AG20443 (cell line): ENCODE measurements at places on chromosomes 11 and 22.
A peak's percentile ranks its signal among the peaks of the same experiment; 100 is the strongest.

DNA sequence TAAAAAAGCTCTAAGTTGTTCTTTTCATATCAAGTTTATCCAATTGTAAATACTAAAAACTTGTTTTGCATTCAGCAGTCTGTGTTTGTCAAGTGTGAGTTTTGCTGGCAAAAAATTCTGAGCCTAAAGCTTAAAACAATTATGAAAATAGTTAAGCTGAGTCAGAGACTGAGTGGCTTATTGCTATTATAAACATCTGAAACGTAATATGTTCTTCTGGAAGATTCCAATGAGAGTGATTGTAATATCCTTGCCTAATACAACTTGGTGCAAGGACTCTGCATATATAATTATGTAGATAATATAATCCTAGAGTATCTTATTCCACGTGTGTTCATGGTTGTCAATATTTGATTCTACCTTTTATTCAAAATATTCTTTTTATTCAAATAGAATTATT lies 14.1 kb upstream of the NUP50 start:
- peak; percentile 21 for DNase-seq

GRCh38 chr11:67311051-67311555 lies 7.8 kb downstream of the SSH3 start:
- DNase-seq, result no peak

- no peak for DNase-seq
These were observed 87.7 kb downstream of the TECTA start for GRCh38 chr11:121188776-121189175.

DNA sequence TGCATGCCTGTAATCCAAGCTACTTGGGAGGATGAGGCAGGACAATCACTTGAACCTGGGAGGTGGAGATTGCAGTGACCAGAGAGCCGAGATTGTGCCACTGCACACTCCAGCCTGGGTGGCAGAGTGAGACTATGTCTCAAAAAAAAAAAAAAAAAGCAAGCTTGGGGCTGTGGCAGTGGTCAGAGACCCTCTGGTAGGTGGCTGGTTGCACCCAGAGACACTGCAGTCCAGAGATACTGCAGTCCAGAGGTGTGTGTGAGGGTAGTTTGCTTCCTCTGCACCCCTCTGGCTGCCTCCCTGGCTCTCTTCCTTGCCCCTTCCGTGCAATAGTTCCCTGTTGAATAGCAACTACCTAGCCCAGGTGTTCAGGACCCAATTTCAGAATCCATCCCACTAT lies 1.7 kb upstream of the CCDC134 start:
- DNase-seq, result no peak

GRCh38 chr22:49235463-49236300 lies 592.0 kb downstream of the BRD1 start:
- no peak for DNase-seq

DNA sequence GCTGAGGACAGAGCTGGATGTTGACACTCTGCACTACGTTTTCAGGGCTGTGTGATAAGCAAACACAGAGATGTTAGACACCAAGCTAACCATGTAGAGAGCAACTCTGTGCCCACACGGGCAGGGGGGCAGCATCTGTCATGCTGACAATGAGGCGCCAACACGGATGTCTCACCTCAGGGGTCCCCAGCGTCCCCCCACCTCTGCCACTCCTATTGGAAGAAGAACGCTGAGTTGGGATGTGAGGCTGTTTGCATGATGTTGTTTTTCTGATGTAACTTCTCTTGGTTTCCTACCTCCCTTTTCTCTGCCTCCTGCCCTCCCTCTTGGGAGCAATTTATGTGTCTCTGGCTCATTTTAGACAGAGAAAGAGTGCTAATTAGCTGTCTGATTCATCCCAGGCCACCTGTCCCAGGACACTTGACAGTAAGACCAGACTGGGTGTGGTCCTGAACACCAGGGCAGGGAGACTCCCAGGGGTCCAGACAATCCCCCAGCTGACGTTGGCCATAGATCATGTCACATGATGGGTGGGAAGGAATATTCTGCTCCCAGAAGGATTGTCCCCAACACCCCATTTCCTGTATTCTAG lies 89.2 kb upstream of the NCAM1 start:
- DNase-seq, result no peak

DNA sequence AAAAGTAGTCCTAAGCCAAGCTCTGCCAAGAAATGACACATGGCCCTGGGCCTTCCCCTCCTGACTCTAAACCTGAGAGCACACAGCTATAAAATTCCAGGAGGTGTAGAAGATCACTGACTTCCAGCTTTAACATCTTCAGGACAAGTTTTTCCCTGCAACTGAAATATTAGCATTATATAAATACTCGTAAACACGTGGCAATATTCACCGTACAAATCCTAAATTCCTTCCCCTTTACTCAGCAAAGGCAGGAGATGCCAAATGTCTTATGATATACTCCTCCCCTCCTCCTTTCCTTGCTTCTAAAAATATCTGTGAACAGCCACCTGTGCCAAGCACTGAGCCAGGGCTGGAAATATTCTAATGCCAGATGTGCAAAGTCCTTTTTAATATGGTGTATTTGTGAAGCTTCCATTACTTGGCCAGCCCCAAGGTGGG lies 194.0 kb downstream of the LARGE1 start:
- DNase-seq, result peak; percentile 61

DNA sequence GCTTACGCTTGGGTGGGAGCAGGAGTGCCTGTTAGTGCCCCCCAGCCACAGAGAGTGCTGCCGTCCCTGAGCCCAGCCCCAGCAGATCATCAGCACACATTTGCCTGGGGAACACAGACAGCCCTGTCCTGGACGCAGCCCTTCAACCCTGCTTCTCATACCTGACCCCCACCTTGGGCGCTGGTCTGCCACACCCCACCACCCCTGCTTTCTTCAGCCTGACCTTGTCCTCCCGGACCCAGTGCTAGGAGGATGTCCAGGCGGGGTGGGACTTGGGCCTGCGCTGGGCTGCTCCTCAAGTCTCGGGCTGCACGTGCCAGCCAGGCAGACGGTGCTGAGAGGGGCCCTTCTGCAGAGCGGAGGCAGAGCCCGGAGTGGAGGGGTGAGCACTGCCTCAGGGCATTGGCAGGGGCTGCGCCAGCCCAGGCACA lies 119.2 kb downstream of the KCNQ1OT1 start:
- no peak for DNase-seq

DNA sequence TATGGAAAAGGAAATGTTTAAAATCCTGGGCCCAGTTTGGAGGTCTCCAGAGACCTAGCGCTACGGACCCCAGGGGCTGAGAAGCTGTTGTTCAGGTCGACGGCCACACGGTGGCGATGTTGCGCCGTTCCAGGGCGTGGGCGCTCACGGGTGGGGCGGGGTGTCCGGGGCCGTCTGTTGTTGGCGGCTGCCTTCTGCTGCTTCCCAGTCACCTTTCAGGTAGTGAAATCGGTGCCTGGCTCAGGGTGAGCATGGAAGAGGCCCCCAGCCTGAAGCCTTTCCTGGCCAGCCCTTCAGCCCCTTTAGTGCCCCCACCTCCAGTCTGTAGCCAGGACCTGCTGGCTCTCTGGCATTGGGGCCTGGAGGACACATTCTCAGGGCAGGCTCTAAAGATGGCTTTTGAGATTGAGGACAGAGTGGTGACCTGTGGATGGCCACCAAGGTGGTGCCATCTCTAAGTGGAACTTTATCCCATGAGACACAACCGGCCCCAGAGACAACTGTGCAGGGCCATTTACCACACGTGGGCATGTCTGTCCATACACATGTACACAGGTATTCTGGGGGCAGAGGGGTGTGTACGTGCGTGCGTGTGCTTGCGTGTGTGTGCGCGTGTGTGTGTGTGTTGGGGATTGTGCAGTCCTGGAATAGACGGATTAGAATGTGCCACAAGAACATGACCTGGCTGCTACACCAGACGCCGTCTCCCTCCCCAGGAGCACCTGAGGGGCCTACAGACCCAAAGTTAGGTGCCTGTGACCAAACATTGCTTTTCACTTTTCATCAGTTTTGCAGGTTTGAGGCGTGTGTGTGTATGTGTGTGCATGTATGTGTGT lies 53.8 kb downstream of the ST14 start:
- DNase-seq, result peak; percentile 91

DNA sequence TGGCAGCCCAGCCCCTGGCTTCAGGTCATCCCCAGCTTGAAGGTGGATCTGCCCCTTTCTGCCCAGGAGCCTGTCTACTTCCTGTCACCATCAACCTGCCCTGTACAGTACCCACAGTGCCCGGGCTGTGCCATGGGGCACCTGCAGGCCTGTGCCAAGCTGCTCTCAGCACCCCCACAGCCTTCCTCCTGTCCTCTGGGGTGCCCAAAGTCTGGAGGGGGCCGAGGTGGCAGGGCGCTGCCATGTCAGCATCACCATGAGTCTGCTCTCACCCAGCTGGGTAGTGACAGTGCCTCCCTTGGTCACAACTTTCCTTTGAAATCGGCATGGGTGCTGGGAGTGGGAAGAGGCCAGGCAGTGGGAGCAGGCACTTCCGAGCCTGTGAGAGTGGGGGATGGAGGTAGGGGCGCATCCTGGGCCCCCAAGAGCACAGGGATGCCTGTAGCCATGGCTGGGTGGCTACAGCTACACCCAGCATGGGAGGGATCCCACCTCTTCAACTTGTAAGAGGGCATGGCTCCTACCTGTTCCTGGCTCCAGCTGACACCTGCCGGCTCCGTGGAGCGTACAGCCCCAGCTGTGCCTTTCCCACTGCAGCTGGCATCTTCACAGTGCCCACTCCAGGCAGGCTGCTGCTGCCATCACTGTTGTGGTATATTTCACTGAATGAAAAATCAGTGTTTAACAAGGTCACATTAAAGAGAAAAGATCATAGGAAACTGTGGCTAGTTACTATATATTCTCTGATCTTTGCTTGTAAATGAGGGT lies 42.9 kb downstream of the RNF169 start:
- DNase-seq, result no peak

DNA sequence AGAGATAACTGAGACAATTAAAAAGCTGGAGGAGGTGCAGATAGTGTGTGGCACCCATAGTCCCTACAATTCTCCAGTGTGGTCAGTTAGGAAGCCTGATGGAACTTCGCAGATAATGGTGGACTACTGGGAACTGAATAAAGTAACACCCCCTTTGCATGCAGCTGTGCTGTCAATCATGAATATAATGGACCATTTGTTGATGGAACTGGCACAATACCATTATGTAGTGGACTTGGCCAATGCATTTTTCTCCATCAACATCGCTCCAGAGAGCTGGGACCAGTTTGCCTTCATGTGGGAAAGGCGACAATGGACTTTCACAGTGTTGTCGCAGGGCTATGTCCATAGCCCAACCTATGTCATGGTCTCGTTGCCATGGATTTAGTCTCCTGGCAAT lies 324.2 kb downstream of the TMEM135 start:
- no peak for DNase-seq

DNA sequence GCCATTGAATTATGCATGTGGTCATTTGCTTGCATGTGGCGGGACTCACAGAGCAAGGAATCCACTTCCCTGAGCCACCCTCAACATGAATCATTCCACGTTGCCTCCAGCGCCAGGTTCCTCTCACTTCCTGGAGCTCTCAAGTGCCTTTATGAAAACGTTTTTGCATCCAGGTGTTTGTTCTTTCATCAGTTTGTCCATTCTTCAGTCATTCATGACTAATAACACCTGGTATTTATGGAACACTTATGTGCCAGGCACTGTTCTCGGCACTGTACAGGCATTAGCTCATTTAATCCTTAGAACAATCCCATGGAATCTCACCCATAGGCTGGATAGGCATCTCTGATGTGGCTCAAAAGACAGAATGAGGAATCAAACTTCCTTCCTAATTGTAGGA lies 256.1 kb upstream of the SYN3 start:
- no peak for DNase-seq

GRCh38 chr22:39489094-39490068 lies 12.7 kb upstream of the MIEF1 start:
- DNase-seq, result no peak

GRCh38 chr11:59759900-59760299 lies 4.7 kb downstream of the STX3 start:
- DNase-seq, result no peak

GRCh38 chr22:37801946-37802309 lies 5.8 kb upstream of the GCAT start:
- no peak for DNase-seq

- DNase-seq, result peak; percentile 41
These were observed 19.2 kb downstream of the AP2A2 start for GRCh38 chr11:944711-945470.

DNA sequence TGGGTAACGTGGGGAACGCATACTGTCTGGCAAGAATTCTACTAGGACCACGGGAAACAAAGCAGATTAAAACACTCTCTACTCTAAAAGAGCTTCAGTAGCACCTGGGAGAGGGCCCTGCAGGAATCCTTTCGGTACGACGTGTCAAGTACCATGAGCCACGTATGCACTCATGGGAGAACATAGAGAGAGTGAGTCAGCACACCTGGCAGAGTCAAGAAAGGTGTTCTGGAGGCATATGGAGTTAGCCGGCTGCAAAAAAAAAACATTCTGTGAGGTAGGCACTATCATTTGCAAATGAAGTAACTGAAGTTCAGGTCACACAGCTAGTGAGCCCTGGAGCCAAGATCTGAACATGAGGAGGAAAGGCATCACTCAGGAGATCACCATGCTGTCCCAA lies 71.1 kb upstream of the BID start:
- no peak for DNase-seq

GRCh38 chr22:42297778-42298177 lies 27.3 kb upstream of the TCF20 start:
- no peak for DNase-seq

DNA sequence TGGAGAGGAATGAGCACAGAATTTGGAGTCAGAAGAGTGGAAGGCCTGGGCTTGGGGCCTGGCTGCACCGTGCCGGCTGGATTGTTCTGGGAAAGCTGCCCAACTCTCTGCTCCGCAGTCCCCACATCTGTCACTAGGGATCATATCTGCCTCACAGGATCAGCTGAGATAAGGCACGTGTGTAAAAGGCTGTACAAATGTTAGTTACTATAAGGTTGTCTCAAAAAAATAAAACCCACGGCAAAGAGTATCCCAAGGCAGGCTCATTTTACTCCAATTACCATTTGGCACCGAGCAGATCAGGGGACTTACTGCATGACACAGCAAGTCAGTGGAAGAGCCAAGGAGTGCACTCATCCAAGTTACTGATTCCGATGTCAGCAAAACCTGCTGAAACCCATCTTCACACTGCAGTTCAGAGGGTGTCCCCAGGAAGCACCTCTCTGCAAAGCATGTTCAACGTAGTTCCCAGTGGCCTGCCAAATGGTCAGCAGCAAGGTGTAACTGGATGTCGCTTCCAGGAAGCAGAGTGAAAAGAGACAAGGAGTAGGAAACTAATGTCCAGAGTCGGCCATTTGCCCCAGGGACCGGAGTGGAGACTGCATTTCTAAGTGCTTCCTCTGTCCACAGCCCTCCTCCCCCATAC lies 18.1 kb upstream of the MRTFA start:
- DNase-seq, result peak; percentile 74

DNA sequence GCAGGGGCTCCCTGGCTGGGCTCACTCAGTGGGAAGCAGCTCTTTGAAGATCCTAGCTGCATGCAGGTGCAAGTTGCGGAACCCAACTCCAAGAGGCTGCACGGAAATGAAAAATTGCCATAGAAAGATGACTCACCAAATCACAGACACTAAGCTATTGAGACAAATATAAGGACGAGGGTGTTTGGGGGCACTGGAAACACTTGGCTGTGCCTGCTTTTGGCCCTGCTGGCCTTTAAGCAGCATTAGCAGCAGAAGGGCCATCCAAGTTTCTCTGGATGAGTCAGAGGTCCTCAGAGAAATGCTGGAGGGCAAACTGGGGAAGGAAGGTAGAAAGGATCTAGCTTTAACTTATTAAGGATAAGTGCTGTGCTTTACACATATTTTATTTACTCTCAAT lies 282.3 kb downstream of the KIRREL3 start:
- DNase-seq, result peak; percentile 65
